Fibroblast of skin of left quadriceps (primary cell): ENCODE measurements at places on chromosomes 16 and 17.

DNA sequence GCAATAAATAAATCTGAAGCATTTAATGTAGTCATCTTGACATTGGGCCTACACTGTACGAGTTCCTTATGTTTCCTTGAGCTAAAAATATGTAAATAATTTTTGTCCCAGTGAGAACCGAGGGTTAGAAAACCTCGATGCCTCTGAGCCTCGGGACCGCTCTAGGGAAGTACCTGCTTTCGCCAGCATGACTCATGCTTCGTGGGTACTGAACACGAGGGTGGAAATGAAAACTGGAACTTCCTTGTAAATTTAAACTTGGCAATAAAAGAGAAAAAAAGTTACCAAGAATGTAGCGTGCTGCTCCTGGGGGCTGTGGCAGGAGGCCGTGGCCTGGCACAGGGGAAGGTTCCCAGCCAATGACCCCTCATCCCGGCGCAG lies 74.1 kb downstream of the SOCS1 start:
- DNase-seq = no peak

GRCh38 chr16:31038993-31039392 lies 5.6 kb downstream of the STX4 start:
- no peak for DNase-seq

GRCh38 chr17:39782481-39782880 lies 44.7 kb downstream of the GRB7 start:
- no peak for DNase-seq

DNA sequence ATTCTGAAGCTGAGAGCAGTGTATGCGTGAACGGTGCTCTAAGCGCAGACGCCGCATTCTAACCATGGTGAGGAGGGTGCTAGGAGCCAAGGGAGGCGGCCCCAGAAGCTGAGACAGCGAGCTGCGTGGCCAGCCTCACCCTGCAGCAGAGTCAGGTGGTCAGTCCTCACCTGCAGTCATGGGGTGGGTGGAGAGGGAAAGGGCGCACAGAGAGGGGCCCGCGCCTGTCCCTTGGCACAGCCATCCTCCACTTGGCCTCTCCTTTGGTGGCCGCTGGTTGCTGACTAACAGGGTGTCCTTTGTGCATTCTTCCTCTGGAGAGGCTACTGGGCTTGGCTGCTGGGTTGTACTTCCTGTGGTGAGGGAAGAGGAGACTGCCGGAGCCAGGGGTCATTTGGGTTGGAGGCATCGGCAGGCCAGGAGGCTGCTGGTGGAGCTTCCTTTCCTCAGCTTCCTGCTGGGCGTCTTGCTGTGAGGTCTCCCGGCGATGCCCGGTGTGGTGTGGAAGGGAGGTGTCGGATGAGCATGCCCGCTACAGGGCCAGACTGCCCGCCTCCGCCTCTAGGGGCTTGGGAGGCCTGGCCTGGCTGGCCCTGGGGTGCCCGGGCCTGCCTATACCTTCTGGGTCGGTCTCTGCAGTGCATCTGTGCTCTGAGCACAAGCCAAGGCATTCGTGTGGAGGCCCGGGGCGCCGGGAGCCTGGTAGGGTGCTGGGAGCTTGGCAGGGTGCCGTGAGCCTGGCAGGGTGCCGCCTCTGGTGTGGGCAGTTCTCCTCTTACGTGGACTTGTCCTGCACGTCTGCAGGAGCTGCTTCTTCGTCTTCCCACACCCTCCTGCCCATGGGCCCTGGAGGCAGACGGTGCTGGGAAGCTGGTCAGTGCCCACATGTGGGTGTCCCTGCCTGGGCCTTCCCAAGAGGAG lies 17.4 kb downstream of the RNF213 start:
- DNase-seq = no peak

DNA sequence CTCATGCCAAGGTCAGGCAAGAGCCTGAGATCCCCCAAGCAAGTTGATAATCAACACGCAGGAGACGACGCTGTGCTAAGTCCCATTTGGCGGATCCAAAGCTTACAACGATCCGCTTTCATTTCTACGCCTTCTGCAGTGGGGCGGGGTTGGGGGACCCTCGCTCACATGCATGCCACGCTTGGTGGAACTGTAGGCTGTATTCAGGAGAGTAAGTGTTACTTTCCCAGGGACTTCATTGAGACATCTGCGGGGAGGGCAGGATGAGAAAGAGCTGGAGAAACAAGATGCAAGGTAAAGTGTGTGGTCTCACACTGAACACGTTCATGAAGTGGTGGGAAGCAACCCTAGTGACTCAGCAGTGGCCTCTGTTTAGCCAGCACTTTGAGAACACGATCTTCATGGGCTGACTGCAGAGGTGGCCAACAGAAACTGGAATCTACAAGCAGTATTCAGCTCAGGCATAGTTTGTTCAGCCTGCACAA lies 100.5 kb downstream of the XYLT1 start:
- DNase-seq = no peak
